DMS79 treated with DMSO at 0.1 percent for 48 hours (cell line): ENCODE measurements at places on chromosomes 12 and 14.

- no peak for DNase-seq
These were observed 44.2 kb downstream of the ATP2B1 start for GRCh38 chr12:89664441-89664840.

GRCh38 chr12:90958347-90958746, 3.4 kb upstream of the CCER1 start:
- no peak for DNase-seq

GRCh38 chr14:78162202-78162601, 8.0 kb upstream of the NRXN3 start:
- DNase-seq = no peak

- no peak for DNase-seq
These were observed 107.4 kb downstream of the VCPKMT start for GRCh38 chr14:50008974-50009373.

DNA sequence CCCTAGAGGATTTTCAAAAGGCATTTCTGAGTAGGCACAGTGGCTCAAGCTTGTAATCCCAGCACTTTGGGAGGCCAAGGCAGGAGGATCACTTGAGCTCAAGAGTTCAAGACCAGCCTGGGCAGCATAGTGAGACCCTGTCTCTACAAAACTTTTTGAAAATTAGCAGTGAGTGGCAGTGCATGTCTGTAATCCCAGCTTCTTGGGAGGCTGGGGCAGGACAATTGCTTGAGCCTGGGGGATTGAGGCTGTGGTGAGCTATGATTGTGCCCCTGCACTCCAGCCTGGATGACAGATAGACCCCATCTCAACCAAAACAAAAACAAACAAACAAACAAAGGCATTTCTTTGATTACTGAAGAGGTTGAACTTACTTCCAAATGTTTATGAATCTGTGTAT, 201.4 kb downstream of the KIF26A start:
- DNase-seq = no peak

- DNase-seq = no peak
These were observed 14.5 kb upstream of the KICS2 start for GRCh38 chr12:64236549-64236948.

DNA sequence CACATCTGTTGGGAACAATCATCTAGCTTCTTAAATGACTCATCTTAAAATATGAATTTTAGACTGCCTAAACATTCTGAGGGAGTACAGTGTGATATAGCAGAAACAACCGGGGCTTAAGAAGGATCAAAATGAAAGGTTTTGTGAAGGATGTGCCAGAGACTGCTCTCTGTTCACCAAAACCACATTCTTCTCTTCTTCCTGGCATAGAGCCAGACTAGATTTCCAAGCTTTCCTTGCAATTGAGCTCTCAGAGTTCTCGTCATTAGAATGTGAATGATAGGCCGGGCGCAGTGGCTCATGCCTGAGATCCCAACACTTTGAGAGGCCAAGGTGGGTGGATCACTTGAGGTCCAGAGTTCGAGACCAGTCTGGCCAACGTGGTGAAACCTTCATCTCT, 94.5 kb downstream of the LRRIQ1 start:
- no peak for DNase-seq

DNA sequence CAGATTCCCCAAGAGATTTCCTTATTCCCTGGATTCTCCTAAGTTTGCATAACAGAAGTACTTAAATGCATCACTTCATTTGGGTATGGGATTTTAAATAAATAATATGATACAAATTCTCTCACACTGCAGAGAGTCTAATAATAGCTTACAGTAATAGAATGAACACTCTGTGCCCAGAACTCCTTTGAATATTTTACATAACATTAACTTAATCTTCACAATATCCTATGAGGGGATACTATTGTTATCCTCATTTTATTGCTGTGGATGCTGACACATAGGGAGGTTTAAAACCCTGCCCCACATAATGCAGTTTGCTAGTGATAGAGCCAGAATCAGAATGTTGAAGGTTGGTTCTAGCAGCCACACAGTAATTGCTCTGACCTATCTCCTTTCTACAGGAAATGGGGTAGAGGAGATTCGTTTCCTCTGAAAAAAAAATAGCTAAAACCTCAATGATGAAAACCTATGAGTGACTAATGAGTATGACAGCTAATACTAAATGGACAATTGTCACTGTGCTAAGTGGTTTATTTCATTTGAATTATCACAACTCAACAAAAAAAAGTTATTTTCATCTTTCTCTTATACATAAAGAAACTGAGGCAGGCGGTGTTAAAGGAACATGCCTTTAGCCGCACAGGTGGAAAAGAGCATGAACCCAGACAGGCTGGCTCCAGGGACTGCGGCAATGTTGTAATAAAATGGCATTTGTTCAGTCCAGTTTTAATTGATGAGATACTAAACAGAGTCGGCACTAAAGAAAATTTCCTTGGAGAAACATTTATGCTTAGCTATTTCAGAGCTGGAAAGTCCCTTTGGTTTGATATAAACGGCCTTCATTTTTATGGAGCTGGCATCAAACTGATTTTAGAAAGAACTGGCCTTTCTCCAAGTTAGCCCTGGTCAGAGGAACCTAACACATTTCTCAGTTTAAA, 880.9 kb downstream of the NRXN3 start:
- DNase-seq = no peak

DNA sequence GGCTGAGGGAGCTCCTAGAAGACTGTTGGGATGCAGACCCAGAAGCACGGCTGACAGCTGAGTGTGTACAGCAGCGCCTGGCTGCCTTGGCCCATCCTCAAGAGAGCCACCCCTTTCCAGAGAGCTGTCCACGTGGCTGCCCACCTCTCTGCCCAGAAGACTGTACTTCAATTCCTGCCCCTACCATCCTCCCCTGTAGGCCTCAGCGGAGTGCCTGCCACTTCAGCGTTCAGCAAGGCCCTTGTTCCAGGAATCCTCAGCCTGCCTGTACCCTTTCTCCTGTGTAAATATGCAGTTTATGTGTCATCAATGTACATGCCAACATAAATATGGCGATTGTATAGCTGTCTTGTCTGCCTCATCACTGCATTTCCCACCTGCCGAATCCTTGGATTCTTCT, 7.5 kb downstream of the AMHR2 start:
- DNase-seq = no peak

DNA sequence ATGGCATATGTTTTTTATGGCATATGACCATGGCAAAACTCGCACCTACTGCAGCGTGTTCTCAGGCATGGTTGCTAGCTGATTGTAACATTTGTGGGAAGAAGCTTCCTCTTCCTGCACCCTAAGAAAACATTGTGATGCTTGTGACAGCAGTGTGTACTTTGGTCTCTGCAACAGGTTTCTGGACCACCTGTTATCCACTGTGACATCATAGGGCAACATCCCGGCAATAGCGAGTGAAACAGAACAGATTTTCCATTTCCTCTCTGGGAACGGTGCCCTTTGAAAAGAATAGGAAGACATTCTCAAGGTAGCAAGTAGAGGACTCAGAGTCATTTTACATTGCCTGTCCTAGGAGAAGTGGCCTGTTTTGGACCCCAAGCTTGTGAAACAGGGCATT, 135.4 kb upstream of the TRHDE start:
- DNase-seq = no peak

DNA sequence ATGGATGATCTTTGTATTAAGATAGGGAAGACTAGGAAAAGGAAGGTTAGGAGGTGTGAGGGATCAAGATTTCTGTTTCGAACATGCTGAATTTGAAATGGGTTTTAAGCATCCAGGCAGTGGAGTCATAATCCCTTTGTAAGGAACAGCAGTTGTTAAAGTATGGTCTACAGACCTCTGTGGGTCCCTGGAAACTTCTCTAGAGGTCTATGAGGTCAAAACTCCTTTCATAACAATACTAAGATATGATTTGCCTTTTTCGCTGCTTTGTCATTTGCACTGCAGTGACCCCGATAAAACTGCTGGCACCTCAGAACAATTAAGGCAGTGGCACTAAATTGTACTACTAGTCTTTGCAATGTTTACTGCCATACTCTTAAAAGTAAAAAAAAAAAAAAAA, 1.5 kb downstream of the RAD51AP1 start:
- DNase-seq = no peak

DNA sequence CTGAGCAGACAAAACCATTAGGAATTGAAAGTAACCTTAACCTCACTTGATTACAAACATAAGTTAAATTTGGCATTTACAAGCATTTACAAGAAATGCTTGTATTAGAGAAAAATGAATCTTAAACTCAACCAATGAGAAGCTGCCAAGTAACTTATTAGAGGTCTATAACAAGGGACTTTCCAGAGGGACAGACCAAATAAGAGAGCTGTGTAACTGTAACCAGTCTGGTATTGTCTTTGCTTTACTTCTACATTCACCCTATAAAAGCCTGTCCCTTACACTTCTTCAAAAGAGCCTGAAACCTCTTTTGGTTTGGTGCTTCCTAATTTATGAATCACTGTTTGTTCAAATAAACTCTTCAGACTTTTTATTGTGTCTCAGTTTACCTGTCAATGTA, 450.0 kb upstream of the FAR2 start:
- no peak for DNase-seq

DNA sequence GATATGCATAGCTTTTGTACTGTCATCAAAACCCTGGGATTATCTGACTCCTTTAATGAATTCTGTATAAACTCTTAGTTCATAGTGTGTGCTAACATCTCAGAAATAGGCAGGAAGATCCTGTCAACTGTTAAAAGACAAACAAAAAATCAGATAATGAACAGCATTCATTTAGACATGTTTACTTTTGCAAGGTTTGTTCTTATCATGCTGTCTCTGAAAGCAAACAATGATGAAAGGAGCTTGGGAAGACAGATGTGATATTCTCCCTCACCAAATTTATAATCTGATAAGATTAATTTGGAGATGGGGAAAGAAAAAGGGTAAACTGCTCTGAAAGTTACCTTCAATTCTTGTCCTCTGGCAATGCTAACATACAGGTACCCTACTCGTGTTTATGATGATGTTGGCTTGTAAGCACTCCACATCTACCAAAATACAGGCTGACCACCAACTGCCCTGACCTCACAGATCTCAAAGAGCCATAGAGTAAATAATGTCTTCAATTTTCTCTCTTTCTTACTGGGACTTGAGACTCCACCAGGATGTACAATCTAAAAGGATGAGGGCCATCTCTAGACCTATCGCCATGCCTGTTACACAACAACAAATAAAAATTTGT, 233.8 kb downstream of the SSPN start:
- DNase-seq = no peak

DNA sequence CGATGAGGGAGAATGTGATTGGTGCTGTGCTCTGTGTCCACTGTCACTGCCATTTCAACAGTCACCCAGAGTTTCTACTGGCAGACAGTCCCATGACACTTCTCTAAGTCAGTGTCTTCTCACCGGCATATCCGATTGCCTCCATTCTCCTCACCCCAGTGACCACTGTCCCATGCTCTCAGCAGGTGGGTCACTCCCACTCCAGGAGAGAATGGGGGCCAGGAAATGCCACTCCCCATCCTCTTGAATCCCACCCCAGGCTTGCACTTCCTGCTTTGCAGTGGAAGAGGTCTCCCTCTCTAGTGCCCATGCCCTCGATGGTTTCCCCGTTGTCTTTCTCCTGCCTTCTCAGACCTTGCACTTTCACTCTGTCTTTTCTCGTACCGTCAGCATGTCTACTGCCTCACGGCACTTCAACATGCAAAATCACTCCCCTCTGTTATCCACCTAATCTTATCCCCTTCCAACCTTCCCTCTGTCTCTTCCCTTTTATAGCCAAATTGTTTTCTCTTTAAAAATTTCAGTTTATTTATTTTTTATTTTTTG, 2.2 kb upstream of the EP400 start:
- DNase-seq = no peak

DNA sequence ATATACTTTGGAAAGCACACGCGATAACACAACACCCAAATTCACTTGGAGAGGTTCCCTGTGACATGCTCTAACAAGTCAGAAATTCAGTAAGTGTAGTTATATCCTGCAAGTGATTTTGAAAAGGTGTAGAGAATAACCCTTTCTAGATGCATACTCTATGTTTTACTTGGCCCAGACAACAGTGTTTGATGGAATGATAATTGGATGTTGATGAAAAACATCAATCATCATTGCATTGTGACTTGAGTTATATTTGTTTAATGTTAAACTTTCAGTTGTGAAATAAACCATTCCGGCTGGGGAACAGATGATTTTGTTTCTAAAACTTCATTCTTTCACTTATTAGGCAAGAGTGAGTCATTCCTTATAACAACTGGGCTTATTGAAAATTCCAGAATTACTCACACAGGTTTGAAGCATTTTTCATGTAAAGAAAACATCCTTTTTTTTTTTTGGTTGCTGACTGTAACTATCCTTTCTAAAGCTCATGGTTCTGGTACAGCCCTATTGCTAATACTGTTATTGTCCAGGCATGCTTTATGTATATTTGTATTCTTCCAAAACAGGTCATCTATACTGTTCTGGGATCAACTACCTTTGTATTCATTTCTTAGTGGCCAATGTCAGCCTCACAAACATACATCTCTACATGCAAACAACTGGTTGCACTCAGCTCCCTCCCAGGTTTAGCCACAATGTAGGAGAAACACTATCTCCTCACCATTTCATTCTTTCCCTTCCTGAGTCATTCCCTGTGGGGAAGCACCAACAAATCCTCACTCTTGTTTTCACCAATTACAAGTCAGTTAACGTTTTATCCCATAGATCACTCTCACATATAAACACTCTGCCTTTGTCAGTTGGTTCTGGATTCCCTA, 121.2 kb upstream of the LRIG3 start:
- DNase-seq = no peak

DNA sequence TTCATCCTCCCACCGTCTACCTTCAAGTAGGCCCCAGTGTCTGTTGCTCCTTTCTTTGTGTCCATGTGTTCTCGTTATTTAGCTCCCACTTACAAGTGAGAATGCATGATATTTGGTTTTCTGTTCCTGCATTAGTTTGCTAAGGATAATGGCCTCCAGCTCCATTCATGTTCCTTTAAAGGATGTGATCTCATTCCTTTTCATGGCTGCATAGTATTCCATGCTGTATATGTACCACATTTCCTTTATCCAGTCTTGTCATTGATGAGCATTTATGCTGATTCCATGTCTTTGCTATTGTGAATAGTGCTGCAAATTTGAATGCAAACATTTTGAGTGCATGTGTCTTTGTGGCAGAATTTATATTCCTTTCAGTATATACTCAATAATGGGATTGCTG, 259.6 kb upstream of the PELI2 start:
- DNase-seq = no peak

DNA sequence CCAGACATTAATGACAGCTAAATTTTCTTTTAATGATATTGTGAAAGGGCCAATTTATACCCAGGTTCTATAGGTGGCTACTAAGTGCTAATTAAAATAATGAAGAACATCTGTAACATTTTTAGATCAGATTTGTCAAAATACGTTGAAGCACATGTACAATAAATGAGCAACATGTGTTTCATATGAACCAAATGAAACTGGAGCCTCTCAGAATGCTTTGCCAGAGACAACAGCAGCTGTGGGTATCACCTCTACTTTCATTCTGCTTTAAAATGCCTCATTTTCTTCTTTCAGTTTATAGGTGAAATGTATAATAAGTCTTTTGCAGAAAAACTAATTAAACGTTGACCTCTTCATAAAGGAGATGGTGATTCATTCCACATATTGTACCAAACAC, 26.1 kb upstream of the MYF6 start:
- no peak for DNase-seq

DNA sequence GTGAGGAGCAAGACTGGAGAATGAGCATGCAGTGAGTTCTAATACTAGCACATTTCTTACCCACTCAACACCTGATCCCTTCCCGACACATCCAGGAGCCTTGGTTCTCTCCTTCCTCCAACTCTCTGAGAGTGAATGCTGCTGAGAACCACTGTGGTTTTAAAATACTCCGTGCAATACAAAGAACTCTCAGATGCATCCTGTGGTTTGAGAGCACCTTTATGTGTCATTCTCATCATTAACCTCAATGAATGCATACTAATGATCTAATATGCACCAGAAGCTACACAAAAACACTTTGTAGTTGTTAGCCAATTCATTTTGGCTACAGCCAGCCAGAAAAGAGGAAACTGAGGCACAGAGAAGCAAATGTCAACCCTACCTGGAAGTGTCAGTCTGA, 87.6 kb downstream of the GALNT8 start:
- no peak for DNase-seq
